IPS-NIHi11 (cell line): ENCODE measurements at places on chromosomes 4 and X.

GRCh38 chr4:47668810-47669408 lies 169.0 kb downstream of the CORIN start:
- DNase-seq, result peak; percentile 22

DNA sequence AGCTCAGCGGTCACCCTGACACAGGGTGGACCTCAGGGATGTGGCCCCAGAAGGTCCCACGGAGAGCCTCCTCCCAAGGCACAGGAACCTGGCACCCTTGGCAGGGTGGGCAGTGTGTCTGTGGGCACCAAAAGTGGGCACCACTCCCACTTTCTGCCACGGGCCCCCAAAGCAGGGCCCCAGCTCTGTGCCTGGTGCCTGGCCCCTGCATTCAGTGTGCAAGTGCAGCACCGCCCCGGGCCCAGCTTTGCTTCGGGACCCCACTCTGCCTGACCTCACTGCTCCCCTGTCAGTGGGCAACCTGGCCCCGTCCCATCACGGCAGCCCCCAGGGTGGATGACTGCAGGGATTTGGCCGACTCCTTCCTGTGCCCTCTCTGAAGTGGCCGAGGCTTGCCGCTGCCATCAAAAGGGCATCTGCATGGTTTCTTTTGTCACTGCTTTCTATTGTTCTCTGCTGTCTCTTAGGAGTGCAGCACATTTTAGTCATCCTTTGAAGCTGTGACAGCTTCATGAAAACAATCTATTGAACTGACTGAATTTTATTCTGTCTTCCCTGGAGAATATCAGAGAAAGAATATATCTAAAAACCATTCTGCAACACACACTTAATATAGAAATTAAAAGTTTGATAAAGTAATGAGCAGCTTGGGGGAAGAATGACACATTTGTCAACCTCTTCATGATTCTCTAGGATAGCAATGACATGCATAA lies 302.4 kb downstream of the FAM47B start:
- DNase-seq, result no peak

- DNase-seq, result no peak
Measured at GRCh38 chr4:158811704-158812103, 42.9 kb downstream of the FNIP2 start.

- DNase-seq, result no peak
Measured at GRCh38 chr4:105542039-105542438, 10.4 kb upstream of the ARHGEF38 start.

DNA sequence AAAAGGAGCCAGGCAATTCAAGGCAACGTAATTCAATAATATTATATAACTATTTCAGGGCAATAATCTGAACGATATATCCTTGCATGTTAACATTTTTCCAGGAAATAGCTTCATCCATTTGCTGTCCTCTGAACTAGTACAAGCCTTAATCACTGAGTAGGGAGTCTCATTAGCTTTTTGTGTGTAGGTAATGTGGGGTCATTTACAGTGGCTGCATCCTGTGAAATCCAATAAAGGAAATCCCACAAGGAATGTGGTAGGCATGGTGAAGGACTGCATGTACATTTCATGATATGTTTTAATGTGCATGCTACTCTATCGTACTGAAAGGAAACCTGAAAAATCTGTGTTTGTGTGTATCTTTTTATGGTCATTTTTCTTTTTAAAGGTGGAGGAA lies 103.5 kb downstream of the SLC4A4 start:
- no peak for DNase-seq

- no peak for DNase-seq
Measured at GRCh38 chr4:71520850-71521249, 182.0 kb downstream of the SLC4A4 start.

DNA sequence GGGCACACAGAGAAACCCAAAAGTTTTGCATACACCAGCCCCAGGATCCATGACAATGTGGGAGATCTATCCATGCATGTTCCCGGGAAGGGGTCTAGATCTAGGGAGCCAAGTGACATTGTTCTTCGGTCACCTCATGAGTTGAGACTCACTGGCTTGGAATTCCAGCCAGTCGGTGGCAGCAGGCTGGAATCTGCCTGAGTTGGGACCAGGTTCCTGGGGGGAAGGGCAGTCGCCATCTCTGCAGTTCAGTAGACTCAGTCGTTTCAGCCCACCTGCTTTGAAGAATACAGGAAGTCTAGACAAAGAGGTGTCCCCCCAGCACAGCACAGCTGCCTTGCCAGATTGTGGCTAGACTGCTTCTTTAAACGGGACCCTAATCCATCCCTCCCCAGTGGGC lies 46.0 kb upstream of the PBDC1 start:
- DNase-seq, result no peak

- DNase-seq, result no peak
Measured at GRCh38 chr4:34814266-34814665, 1430.0 kb downstream of the ARAP2 start.

- DNase-seq, result no peak
Measured at GRCh38 chr4:107850438-107850837, 25.7 kb downstream of the SGMS2 start.

- no peak for DNase-seq
Measured at GRCh38 chrX:43590150-43590549, 65.9 kb upstream of the MAOA start.

DNA sequence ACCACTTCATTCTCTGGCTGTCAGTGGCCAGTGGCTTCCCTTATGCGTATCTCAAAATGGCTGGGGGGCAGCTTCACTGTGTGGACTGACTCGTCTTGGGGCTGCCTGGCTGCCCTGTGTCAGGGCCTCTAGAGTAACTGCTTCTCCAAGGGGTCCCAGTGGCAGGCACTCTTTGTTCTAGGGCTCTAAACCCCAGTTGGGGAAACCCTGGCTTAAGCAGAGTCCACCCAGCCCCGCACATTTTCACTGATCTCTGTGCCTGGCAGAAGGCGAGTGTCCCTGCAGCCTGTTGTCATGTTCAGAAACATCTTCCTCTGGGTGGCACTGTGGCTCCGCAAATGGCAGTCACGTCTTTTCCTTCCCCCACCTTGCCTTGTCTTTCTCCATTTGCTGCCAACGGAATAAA lies 59.7 kb downstream of the NBDY start:
- DNase-seq, result no peak

GRCh38 chr4:173293663-173294062 lies 40.5 kb downstream of the HMGB2 start:
- DNase-seq, result no peak

DNA sequence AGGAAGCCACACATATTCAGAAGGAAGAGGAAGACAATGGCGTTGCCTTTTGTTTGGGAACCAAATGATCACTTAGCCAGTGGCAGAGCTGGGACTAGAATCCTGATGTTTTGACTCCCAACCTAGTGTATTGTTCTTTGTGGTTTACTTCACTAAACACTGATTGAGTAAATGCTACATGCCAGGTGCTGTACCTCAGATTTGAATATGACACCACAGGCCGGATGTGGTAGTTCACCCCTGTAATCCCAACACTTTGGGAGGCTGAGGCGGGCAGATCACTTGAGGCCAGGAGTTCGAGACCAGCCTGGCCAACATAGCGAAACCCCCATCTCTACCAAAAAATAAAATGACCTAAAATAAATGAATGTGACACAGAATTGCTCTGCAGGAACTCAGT lies 8.4 kb downstream of the NDUFA1 start:
- DNase-seq, result no peak

- no peak for DNase-seq
Measured at GRCh38 chr4:6727943-6728250, 11.9 kb downstream of the BLOC1S4 start.

DNA sequence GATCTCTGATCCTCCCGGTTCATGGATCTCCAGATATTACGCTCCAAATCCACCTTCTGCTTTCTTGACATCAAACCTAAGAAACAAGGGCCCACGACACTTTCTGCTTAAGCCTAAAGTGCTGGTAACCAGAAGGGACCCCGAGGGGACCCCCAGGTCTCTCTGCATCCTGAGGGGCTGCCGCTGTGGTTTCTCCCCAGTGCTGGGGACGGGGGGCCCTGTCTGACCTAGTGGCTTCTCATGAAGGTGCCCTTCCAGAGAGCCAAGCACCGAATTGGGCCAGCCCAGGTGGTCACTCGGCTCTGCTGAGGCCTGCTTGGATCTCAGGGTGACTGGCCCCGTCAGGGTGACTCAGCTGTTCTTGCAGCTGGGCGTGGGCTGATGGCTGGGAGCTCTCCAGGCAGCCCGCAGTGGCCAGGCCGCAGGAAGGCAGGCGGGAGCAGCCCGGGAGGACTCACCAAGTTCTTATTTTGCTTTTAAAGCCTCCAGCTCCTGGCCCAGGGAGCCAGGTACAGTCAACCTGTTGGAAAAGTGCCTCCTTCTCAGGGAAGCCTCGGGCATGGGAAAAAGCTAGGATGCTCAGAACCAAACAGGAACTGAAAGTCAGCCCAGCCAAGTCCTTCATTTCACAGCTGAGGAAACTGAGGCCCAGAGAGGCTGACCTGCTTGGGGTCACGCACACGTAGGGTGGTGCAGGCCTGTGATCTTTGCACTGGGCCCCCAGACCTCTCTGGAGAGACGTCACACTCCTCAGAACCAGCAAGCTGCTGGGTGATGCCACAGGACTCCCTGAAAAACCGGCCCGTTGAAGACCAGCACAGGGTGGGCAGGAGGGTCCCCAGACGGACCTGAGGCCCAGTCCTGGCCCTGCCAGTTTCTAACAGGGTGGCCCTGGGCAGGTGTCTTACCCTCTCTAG lies 16.7 kb downstream of the BLOC1S4 start:
- DNase-seq, result peak; percentile 61

GRCh38 chr4:183264614-183265013 lies 55.5 kb downstream of the CLDN22 start:
- DNase-seq, result no peak

- DNase-seq, result peak; percentile 14
Measured at GRCh38 chr4:24511371-24512063, 72.8 kb downstream of the DHX15 start.
